ENCODE measurements at places on chromosomes 11 and 22. TPM values are rescaled to one million over a fixed set of nuclear protein-coding genes. Genes with fewer than 3 reads are reported as not detected.

The DCHS1 gene
- total RNA-seq, result 0.25 TPM

The SNX32 gene
- 1.6 TPM for total RNA-seq

DNA sequence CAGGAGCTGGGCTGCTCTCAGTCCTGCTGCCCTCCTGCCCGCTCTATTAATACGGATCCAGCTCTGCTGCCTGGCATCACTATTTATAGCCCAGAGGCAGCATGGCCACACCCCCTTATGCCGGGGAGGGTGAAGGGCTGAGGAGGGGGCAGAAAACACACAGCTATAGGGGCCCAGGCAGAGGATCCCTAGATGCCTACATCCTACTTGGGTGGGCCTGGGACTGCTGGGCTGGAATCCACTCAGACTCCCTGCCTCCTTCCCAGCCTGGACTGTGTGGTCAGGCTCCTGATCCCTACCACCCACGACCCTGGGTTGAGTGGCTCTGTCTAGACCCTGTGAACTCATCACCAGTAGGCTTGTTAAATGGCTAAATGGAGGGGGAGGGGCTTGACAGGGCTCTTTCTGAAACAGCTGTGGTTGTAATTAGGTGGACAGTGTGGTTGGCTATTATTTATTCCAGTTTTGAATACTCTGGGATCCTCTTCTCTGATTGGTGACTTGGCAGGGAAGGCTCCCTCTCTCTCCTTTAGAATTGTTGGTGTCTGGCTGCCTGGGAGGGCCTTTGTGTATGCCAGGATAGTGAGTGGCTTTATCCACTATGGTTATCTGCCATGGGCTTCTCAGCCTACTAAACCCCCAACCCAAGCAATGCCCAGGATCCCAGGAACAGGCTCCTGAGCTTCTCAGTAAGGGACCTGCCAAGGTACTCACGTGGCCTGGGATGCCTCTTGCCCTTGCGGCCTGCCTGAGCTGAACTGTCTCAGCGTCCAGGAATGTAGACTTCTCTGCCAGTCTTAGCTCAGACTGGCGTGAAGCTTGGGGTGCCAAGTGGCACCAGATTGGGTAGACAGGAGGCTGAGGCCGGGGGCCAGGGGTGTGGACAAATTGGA, 15.2 kb downstream of the PHLDB1 start:
- H3K4me1 ChIP-seq, result peaks cover 10% of the 10 kb centered on the region
- H3K4me3 ChIP-seq, result no peak overlapping the region
- H3K27ac ChIP-seq, result no peak overlapping the region
- H3K27me3 ChIP-seq, result peaks cover 19% of the 10 kb centered on the region

GRCh38 chr11:15726893-15727519, 612.3 kb downstream of the INSC start:
- no peak overlapping the region for H3K4me3 ChIP-seq
- H3K36me3 ChIP-seq, result no peaks in the 10 kb centered on the region
- no peaks in the 10 kb centered on the region for H3K27me3 ChIP-seq
- H3K27ac ChIP-seq, result no peak overlapping the region
